Central memory CD4-positive, alpha-beta T cell (primary cell): ENCODE measurements at places on chromosomes 3 and 15.

GRCh38 chr3:127815641-127816605 is 6.4 kb downstream of the MGLL start:
- no peak for DNase-seq

- no peak for DNase-seq
These were observed 50.8 kb upstream of the PLAAT1 start for GRCh38 chr3:193190146-193190786.

GRCh38 chr15:41746802-41747201 is 27.5 kb upstream of the MAPKBP1 start:
- no peak for DNase-seq

DNA sequence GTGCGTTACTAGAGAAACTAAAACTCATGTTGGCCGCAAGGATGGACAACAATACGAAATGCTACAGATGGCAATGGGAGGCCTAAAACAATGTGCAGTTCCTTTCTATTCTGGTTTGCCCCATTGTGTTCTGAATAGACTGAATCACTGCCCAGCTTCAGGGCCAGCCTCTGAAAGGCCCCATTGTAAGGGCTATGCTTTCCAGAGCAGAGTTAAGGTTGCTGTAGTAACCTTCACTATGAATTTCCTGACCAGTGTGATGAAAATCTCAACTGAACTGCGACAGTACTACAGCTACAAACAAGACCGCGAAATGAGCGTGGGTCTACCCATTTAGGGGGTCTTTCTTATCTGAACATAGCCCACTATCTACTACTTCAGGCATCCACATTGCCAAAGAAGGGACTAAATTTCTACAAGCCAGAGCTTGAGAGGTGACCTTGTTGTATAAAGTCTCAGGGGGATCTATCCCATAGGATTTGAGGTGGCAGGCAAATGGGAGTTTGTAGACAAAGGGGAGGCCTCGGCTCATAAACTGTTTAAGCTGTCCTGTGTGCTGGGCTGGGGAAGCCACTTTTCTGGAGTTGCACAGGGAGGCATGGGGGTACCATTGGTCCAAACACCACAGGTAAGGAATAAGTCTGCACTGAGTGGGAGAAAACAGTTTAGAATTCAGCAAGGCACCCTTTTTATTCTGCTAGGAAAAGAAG is 80.1 kb downstream of the MYO1E start:
- DNase-seq, result no peak

- DNase-seq, result peak; percentile 25
These were observed 1.6 kb upstream of the SIN3A start for GRCh38 chr15:75452865-75453702.

DNA sequence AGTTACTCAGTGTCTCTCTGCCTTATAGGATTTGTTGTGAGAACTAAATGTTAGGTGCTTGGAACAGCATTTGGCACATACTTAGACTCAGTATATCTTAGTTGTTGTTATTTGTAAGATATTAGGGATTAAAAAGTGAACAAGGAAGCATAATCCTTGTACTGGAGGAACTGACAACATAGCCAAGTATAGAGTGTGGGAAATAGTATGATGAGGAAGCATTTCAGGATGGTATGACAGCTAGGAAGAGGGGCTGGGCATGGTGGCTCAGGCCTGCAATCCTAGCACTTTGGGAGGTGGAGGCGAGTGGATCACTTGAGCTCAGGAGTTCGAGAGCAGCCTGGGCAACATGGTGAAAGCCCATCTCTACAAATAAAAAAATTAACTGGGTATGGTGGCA is 16.6 kb upstream of the GCNT3 start:
- no peak for DNase-seq

- DNase-seq, result no peak
These were observed 78.5 kb downstream of the HMG20A start for GRCh38 chr15:77499087-77499760.

- DNase-seq, result no peak
These were observed 83.9 kb upstream of the MYO5C start for GRCh38 chr15:52379395-52380106.

- DNase-seq, result no peak
These were observed 10.9 kb downstream of the SLC51B start for GRCh38 chr15:65056106-65056505.

DNA sequence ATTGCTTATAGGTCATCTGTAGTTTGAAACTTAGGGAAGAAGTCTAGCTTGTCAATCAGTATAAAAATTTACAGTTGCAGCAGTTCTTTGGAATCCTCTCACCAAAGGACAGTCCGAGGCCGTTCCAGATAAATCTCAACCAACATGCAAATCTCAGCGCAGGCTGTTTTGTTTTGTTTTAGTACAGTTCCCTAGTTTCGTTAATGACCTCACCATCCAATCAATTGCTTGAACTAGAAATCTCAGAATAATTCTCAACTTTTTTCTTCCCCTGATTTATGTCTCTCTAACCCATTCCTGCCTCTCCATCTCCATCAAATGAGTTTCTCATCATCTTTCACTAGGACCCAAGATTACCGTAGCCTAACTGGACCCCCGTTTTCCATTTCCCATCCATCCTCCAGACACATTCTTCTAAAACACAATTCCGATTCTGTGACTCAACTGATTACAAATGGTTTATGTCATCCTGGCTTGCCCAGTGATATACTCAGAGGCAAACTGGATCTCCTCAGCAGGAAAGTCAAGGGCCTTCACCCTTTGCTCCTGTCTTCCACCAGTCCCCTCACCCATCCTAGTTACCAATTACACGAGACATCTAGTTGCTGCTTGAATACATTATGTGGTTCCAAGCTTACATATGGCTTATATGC is 1.3 kb downstream of the SMCO1 start:
- no peak for DNase-seq

DNA sequence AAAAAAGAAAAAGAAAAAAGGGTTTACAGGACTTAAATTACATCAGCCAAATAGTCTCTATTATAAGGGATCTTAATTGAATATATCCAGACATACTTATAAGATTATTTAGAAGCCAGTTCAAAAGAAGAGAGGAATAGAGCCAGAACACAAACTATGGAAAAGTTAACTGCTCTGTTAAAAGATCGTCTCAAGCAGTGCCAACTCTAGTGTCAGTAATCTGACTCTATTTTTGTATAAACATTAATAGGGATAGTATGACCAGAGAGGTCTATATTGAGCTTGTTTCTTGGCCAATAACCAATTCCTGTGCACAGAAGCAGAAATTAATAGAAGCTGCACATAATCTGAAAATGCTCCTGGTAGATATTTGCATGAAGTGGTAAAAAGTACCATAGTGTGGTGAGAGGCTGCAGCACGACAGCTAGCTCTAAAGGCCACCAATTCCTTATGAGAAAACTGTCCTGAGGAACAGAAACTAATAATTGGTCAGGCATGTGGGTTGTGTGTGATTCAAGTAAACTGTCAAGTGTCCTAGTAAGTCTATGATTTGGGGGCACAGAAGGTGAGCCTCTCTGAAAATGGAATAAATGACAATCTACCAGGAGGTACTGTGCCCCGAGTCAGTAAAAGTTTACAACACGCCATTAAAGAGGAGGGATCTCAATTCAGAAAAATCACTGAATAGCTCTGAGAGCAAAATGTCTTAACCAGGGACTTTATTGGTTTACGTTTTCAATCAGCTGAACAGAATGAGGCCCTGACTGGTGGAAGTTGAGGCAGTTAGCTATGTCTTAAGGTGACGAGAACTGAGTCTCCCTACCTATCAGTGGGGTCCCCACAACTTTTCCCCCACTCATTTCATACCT is 51.5 kb upstream of the NANOGP8 start:
- no peak for DNase-seq

- DNase-seq, result no peak
These were observed 35.0 kb downstream of the ZXDC start for GRCh38 chr3:126440709-126440995.

DNA sequence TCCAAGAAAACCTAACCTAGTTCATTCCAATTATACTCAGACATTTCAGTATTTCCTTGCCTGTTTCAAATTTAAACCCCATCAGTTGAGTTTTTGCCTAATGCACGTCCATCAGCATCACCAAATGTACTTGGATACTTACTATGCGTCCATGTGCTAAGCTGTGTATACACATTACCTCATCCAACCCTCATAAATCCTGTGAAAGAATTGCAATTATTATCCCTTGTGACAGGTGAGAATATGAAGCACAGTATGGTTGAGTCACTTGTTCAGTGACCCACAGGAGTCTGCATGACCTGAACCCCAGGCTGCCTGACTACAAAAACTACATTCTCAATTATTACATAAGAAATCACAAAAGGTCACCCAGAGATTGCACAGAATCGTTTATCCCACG is 2.5 kb downstream of the OR5K2 start:
- DNase-seq, result no peak

DNA sequence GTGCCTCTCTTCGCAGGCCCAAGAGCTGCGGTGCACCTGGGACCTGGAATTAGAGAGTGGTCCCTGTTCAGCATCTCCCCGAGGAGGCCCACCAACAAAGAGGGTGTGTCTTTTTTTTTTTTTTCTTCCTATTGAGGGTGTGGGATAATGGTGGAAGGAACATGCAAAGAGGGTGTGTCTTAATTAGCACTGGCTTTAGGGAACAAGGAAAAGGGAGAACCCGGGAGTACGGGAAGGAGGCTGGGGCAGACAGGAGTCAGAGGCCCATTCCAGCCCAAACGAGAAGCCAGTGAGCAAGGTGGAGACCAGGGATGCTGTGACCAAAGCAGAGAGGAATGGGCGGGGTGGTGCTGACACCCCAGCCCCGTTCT is 429 bp upstream of the LOXL1 start:
- DNase-seq, result no peak

- DNase-seq, result no peak
These were observed 79.3 kb downstream of the ANO10 start for GRCh38 chr3:43542328-43543043.

DNA sequence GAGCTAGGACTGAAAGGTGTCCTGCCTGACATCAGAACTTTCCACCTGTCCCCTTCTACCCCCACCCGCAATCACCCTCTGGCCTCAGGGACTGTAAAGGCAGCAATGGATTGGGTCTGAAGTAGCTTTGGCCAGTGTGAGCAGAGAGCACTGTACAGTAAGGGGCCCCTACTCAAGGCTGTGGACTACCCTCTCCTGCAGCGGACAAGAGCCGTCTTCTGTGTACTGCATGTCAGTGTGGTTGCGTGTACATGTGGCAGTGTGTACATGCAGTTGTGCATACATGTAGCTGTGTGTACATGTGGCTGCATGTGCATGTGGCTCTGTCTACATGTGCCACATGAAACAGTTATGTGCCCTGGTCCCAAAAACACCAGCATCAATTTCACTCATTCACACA is 205.9 kb upstream of the LINGO1 start:
- no peak for DNase-seq

GRCh38 chr15:57769266-57769665 is 62.8 kb downstream of the POLR2M start:
- DNase-seq, result no peak

- peak; percentile 7 for DNase-seq
These were observed 45.7 kb downstream of the CD86 start for GRCh38 chr3:122100591-122101463.

GRCh38 chr3:152318512-152318911 is 49.8 kb downstream of the MBNL1 start:
- no peak for DNase-seq

GRCh38 chr3:14286887-14287500 is 108.4 kb downstream of the LSM3 start:
- no peak for DNase-seq

DNA sequence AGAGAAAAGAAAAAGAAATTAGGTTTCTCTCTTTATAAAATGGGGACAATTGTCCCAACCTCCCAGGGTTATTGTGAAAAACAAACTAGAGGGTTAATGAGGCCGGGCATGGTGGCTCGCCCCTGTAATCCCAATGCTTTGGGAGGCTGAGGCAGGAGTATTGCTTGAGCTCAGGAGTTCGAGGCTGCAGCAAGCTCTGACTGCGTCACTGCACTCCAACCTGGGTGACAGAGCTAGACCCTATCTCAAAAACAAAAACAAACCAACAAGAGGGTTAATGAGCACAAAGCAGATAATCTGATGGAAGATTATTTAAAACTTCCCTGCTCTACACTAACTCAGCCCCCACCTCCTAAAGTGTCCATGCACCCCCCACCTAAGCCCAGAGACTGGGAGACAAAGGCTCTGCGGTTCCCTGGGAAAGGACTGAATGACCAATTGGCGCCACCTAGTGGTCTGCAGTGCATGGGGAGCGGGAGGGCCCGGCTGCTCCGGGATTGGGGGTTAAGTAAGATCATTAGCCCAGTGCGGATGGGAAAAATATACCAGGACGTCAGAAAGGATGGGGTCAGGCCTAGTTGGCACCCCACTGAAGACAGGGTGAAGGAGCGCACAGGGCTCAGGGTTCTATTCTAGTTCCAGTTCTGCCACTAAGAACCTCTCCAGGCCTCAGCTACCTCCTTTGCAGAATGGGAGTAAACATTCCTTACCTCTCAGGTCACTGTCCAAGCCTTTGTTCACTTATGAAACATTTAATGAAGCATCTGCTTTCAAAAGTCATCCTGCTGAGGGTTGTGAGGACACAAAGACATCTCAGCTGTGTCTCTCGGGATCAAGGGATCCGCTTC is 15.6 kb downstream of the PIF1 start:
- peak; percentile 43 for DNase-seq

DNA sequence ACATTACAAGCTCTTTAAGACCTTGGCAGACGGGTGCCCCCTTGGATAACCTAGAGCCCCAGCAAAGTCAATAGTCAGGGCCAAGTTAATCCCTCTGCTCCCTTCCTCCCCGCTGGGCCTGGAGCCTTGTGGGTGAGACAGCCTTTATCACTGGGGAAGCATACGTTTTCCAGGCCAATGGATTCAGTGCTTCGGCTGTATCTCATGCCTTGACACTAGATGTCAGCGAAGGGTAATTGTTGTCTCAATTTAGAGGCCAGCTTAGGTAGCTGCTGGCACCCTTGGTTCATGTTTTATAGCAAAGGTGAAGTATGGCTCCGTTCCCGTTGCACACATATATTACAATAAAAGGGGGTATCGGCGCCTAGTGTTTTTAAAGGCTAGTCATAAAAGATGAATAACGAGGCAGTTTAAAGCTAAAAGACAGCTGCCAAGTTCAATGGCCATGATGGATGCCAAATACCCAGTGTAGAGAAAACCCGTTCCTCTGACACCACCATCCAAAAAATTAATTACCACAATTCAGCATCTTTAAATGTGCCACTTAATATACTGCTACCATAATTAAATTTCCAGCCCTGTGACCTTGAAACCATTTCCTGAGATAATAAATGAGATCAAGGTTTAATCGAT is 52.3 kb upstream of the BNIP2 start:
- no peak for DNase-seq

GRCh38 chr15:32855942-32856341 is 138.1 kb downstream of the GREM1 start:
- DNase-seq, result no peak

DNA sequence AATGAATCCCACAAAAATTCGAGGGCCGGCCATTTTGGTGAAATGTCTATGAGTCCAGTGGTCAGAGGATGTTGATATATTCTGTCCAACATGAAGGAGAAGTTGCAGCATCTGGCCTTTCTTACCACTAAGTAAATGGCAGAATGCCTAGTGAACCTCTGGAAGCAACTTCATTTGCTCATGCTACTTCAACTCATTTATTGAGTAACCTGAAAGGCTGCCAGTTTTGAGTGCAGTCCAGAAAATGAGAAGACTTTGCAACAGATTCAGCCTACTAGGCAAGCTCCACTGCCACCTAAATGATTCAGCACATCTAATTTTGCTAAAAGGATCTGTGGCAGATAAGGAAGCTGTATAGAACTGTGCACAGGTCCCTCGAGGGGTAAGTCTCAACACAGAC is 265.0 kb downstream of the OPA1 start:
- DNase-seq, result no peak
